ENCODE measurements at places on chromosomes 16 and 17.
A peak's percentile ranks its signal among the peaks of the same experiment; 100 is the strongest.

DNA sequence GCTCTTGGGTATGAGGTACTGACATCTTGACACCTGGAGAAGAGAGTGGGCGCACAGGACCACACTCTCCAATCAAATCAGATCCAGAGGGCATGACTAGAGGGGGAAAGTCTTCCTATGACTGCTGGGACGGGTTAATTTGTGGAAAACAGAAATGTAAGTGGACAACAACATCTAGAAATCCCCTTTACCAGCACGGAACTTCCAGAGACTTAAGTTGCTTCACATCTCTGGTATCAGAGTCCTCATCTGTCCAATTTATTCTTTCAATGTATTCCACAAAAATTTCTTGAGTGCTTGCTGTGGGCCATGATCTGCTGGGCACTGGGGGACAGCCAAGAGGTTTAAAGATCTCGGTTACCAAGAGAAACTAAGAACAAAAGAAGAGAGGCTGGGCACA is 159.2 kb downstream of the COPRS start:
- no peak for DNase-seq

DNA sequence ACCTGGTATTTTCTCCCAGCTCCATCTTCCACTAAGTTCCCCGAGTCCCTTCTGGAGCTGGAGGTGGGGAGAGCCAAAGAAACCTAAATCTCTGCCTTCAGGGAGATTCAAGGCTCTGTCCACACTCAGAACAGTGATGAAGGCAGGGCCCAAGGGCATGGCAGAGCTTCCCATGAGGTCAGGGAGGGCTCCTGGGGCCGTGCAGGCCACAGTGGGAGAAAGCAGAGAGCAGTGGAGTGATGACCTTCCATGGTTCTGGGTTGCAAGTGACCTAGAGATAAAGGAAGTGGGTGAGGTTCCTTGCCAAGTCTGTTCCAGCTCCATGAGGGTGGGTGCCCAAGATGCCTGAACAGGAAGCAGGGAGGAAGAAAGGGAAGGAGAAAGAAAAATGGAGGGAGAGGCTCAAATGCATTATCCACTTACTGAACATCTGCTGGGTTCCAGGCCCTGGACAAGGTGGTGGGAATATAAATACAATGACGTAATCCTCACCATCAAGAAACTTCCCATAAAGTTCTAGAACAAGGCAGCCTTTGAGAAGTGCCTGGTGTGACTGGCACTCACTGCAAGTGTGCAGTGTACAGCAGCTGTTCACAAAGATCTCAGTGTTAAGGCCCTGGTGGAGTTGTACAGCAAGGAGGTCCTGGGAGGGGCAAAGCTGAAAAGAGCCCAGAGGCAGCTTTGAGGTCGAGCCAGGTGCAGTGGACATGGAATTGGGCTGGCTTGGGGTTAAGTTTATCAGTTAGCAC is 13.3 kb downstream of the TBKBP1 start:
- DNase-seq, result no peak

GRCh38 chr16:14501331-14502255 is 128.5 kb downstream of the PARN start:
- DNase-seq, result peak; percentile 88

GRCh38 chr17:71461498-71462169 is 659.2 kb upstream of the SOX9 start:
- no peak for DNase-seq

GRCh38 chr16:12879812-12880211 is 21.6 kb upstream of the SHISA9 start:
- DNase-seq, result no peak

DNA sequence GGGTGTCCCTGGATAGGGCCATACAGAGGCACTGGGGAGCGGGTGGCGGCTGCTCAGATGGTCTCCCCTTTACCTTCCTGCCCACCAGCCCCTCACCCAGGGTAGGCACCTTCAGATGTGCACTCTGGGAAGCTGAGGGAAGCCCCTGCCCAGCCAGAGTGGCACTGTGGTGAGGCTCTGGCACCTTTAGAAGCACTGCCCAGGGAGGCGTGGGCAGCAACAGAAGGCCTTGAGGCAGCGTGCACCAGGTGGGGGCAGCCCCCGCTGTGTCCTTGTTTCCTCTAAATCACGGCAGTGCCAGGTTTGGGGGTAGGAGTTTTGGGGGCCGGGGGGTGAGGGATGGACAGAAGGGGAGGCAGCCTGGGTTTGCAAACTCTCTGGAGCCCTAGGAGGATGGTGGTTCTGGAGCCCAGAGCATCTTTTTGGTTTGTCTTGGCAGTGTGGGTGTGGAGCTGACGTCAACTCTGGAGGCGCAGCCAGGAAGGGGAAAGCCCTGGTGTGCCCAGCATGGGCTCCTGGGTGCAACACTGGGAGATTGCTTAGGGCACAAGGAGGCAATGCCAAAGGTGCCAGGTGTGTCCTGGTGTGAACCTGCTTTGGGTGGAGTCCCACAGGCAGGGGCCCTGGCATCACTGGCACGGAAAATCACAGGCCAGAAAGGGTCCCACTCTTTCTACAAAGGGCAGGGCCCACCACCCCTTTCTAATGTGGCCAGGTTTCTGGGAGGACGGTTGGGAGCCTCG is 23.1 kb upstream of the CDC42EP4 start:
- DNase-seq, result no peak

DNA sequence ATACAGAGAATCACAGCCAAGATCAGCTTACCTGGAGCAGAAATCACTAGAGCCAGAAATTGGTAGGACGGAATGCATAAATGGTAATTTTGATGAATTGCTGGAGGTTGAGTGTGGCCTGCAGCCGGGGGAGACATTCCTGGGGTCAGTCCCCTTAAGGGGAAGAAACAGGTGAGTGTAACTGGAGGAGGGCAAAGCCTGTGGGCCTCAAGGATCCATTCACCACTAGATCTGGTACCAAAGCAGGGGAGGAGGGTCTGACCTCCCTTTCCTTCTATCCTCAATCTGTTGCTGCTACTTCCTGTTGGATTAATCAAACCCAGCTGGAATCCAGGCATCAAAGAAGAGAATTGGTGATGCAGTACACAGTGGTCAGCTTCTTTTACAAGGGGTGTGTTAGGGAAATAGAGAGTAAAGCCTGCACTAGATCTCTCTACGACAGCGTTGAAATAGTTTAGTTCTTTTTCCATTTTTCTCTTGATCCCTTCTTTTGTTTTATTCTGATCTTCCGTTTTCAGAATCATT is 8.6 kb upstream of the ABCA9 start:
- no peak for DNase-seq

- no peak for DNase-seq
These were observed 19.1 kb upstream of the NCBP3 start for GRCh38 chr17:3865176-3865575.

- no peak for DNase-seq
These were observed 9.0 kb downstream of the PIK3R5 start for GRCh38 chr17:8956465-8956902.

- no peak for DNase-seq
These were observed 34.7 kb downstream of the ADCY7 start for GRCh38 chr16:50300942-50301625.

DNA sequence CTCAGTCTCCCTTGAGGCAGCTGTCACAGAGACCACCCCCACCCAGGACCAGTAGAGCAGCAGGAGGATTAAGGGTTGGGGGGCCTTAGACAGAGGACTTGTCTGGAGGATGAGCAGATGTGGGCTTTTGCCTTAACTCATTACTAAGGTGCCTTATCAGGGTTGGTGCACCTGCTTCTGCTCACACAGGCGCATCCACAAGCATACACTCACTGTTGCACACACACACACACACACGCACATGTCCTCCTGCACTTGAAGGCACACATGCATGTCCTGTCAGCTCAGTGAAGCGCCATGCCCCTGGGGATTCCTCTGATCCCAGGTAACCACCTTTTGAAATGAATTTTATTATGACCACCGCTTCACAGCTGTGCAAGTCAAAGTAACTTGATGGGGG is 1.2 kb downstream of the GFAP start:
- DNase-seq, result no peak

DNA sequence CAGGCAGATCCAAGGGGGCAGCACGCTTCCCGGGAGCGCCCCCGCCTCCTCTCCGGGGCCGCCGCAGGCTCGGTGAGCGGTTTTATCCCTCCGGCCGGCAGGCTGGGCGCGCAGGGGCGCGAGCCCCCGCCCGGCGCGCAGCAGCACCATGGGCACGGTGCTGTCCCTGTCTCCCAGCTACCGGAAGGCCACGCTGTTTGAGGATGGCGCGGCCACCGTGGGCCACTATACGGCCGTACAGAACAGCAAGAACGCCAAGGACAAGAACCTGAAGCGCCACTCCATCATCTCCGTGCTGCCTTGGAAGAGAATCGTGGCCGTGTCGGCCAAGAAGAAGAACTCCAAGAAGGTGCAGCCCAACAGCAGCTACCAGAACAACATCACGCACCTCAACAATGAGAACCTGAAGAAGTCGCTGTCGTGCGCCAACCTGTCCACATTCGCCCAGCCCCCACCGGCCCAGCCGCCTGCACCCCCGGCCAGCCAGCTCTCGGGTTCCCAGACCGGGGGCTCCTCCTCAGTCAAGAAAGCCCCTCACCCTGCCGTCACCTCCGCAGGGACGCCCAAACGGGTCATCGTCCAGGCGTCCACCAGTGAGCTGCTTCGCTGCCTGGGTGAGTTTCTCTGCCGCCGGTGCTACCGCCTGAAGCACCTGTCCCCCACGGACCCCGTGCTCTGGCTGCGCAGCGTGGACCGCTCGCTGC is 832 bp downstream of the CDK5R1 start:
- DNase-seq, result peak; percentile 80

DNA sequence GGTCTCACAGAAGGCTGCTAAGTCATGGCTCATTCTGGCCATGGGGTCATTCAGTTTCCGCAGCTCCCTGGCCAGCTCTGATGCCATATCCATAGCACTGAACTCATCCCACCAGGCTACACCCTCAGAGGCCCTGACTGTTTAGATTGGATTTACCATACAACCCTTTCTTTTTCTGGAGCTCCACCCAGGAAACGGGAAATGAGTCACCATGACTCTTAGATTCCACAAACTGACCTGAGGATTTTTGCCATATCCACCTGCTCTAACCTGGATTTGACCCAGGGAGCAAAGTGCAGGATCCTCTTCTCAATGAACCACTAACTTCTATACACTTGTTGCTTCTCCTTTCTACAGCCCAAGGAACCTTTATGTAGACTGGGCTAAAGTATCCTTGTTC is 20.3 kb upstream of the CALB2 start:
- no peak for DNase-seq

GRCh38 chr17:10041916-10042588 is 137.0 kb upstream of the RCVRN start:
- DNase-seq, result no peak

DNA sequence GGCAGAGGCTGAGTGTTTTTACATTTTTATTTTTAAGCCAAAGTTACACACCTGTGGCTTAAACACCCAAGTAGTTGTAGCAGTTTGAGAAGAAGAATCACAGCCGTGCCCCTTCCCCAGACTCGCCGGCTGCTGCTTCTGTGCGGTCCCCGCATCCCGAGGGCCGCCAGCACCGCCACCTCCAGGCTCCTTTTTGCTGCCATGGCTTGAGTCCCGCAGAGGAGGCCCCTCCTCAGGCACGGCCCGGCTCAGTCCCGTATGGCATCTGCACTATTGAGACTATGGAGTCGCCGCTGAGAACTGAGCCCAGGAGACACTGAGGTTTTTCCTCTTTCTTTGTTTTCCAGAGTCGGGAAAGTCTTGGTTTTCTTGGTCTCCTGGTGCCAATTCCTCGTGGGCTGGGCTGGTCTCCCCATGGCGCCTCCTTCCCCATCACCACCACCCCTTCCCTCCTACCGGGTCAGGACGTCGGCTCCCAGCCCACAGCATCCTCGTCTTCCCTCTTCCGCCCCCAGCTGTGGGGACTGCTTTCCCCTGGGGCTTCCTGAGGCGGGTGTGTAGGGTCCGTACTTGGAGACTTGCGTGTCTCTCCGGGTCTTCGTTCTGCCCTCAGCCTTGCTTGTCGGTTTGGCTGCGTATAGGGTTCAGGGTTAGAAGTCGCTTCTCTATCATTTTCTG is 32.6 kb upstream of the CDH15 start:
- no peak for DNase-seq

All from endodermal cell (in vitro differentiated cells).